ENCODE measurements at places on chromosomes 12 and 14. TPM values are rescaled to one million over a fixed set of nuclear protein-coding genes. Genes with fewer than 3 reads are reported as not detected.

Gene ZDHHC22
- total RNA-seq = under 0.01 TPM

Gene RDH12
- total RNA-seq = not detected

Gene COA8
- total RNA-seq = 16.2 TPM

Gene SLC11A2
- 26.9 TPM for total RNA-seq

Gene LRRIQ1
- under 0.01 TPM for total RNA-seq

Gene KRT78
- total RNA-seq = not detected

Gene CD9
- total RNA-seq = 510 TPM

Gene KRAS
- 10.5 TPM for total RNA-seq

Gene THTPA
- total RNA-seq = 8.9 TPM

Gene HOXC9
- 0.16 TPM for total RNA-seq

Gene P3H3
- total RNA-seq = 30.2 TPM

Gene TGM1
- total RNA-seq = 0.32 TPM

Gene GUCY2C
- total RNA-seq = not detected

Gene FGF23
- not detected for total RNA-seq

Gene LRRC10
- not detected for total RNA-seq

Gene OR4N5
- total RNA-seq = not detected

Gene TSPAN11
- 2.3 TPM for total RNA-seq

Gene OR11H12
- total RNA-seq = not detected

Gene MYH6
- not detected for total RNA-seq

Gene CLECL1
- not detected for total RNA-seq

Gene VEZT
- total RNA-seq = 57.3 TPM

Gene CNOT2
- total RNA-seq = 83.9 TPM

Gene NEDD1
- total RNA-seq = 42.7 TPM

Gene SLCO1B1
- total RNA-seq = not detected

Gene CCND2
- total RNA-seq = 330 TPM

Gene PPP1R3E
- total RNA-seq = 0.81 TPM

Gene SDS
- total RNA-seq = not detected

Gene P2RX7
- total RNA-seq = 16.6 TPM

Gene IAPP
- not detected for total RNA-seq

Gene CLEC9A
- total RNA-seq = not detected

Gene BATF
- total RNA-seq = 0.16 TPM

Gene NCAPD2
- 36.8 TPM for total RNA-seq

Gene DYNLL1
- 373 TPM for total RNA-seq
